GM03348 (cell line): ENCODE measurements at places on chromosomes 1 and 21.
A peak's percentile ranks its signal among the peaks of the same experiment; 100 is the strongest.

GRCh38 chr21:26273686-26274313, 103.2 kb upstream of the APP start:
- DNase-seq, result no peak

DNA sequence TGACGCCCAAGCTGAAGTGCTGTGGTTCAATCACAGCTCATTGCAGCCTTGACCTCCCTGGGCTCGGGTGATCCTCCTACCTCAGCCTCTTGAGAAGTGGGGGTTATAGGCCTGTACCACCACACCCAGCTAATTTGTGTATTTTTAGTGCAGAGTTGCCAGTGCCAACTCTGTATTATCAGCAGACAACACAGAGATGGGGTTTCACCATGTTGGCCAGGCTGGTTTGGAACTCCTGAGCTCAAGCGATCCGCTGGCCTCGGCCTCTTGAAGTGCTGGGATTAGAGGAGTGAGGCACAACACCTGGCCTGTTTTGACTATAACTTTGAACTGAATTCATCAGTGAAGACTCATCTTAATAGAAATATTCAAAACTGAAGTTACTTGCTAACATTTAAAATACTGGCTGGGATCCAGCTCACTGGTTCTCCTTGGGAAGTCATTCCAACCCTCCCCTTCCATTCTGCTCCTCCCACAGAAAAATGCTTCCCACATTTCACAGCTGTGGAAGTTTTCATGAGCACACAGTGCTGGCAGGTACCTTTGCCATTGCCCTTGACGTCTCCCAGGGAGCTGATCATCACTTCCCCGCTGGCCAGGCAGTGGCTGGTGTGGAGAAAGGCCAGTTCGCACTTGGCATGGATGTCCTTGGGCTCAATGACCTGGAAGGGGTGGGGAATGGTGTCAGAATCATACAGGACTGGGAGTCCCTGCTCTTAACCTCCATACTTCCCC, 4.7 kb downstream of the SELENBP1 start:
- DNase-seq, result no peak

DNA sequence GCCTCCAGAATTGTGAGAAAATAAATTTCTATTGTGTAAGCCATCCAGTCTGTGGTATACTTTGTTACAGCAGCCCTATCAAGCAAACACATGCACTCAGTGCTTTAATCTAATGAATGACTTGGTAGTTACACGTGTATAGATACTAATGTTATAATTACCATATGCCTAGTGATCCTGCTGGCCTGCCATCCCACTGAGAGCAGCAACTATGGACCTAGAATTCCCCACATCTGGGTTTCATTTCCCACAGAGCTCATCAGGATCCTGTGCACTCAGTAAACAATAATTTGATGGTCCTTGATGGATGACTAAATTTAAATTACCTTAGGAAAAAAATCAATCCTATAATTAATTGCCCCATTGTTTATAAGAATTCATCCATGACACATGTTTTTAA, 86.5 kb upstream of the RGS1 start:
- peak; percentile 24 for DNase-seq

GRCh38 chr1:45995298-45995697, 137.1 kb downstream of the PIK3R3 start:
- DNase-seq, result no peak

GRCh38 chr1:179052776-179053175, 27.1 kb downstream of the FAM20B start:
- DNase-seq, result no peak

GRCh38 chr1:238242181-238242580, 351.5 kb upstream of the ZP4 start:
- DNase-seq, result no peak

DNA sequence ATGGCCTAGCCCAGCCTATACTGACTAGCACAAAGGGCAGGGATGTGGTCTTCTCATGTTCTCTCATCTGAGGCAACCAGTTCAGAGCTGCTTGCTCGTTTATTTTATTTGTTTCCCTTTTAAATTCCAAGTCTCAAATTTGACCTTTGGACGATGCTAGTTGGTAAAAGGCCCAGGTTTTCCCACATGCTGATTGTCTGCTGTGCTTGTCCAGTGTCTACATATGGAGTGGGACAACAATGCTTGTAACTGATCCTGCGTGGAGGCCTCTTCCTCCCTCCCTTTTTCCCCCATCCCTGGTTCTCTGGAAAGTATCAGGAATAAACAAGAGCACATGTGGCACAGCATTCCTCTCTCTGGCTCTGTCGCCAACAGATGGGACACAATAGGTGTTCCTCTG, 34.0 kb upstream of the BEND5 start:
- no peak for DNase-seq

GRCh38 chr1:17097787-17098186, 21.5 kb downstream of the PADI2 start:
- no peak for DNase-seq

DNA sequence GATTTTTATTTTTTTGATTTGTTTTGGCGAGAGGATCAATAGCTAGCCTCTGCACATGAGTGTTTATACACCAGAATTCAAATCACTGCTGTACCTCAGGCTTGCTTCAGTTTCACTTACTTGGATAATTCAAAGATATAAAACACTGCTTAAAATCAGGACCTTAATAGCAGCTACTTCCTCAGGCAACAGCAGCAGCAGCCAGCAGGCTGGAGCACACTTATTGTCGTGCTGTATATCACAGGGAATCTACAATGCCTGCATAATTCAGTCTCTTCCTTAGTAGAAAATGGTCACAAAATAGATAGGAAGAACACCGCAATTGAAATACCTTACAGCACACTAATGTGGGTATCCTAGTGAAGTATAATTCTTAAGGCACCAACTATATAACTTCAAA, 497.3 kb downstream of the NEGR1 start:
- DNase-seq, result no peak

GRCh38 chr1:59096501-59096900, 200.4 kb upstream of the FGGY start:
- no peak for DNase-seq

GRCh38 chr1:181817091-181817490, 244.4 kb downstream of the ZNF648 start:
- no peak for DNase-seq

GRCh38 chr1:246219508-246220030, 287.5 kb downstream of the SMYD3 start:
- no peak for DNase-seq

GRCh38 chr21:37270576-37271365, 3.6 kb upstream of the VPS26C start:
- DNase-seq, result no peak

DNA sequence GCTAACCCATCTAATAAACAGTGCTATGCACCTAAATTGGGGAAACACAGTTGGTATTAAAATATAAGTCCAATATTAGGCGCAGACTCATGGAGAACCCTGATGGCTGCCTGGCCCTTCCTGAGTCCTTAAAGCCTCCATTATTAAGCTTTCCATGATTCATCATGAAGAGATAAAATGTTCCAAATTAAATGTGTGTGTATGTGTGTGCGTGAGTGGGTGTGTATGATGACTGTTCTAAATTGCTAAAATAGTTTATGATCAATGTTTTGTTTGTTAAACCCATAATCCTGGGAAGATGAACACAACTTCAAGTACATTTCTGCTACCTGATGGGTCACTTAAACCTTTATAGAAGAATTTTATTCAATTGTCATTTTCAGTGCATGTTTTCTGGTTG, 6.3 kb upstream of the RBBP5 start:
- DNase-seq, result no peak

DNA sequence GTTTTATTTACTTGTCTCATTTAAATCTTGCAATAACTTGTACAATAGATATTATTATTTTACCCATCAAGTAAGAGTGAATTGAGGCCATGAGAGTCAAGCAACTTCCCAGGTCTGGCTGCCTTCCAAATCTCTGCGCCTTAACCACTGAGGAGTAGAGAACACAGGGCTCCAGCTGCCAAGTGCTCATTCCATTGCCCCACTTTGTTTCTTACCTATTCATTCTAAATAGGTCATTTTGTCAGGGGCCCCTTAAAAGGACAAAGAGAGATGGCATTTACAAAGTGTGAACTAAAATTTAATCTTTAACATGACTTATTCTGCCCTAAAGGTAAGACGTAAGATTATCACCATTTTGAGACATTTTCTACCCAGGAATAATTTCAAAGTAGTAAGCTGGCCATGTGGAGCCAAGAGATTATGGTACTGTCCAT, 3.5 kb downstream of the PPP1R15B start:
- peak; percentile 47 for DNase-seq

GRCh38 chr1:240310226-240310925, 218.7 kb downstream of the FMN2 start:
- peak; percentile 60 for DNase-seq
